ENCODE measurements at places on chromosomes 3 and 15.

GRCh38 chr3:115098354-115099073 lies 48.6 kb downstream of the ZBTB20 start:
- no peak for DNase-seq

DNA sequence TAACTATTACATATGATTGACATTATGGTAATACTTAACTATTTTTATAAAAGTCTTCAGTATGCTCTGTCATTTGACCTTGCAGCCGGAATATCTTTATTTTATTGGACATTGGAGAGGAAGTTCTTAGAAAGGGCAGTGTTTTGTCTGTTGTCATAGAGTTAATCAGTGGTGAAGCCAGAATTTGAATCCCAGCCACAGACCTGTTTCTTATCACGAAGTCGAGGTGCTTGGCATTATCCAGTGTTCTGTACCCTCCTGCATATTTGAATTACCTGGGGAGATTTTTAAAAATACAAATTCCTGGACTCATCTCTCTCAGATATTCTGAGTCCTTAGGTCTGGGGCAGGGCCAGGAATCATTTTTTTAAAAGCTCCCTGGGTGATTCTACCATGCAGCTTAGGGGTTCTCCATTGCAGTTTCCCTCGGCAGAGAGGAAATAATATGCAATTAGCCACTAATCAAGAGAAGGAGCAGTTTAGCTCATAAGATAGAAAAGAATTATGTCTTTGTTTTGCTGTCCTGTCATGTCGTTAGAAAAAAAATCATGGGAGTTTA lies 195.6 kb upstream of the CFAP20DC start:
- DNase-seq, result no peak

DNA sequence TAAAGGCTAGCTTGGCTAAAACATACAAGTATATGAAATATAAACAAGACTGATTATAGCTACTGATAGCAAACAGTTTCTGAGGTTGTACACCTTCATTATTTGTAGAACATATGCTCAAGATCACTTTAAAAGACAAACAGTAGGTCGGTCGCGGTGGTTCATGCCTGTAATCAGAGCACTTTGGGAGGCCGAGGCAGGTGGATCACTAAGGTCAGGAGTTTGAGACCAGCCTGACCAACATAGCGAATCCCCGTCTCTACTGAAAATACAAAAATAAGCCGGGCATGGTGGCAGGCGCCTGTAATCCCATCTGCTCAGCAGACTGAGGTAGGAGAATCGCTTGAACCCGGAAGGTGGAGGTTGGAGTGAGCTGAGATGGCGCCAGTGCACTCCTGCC lies 80.3 kb downstream of the SMARCC1 start:
- DNase-seq, result no peak

DNA sequence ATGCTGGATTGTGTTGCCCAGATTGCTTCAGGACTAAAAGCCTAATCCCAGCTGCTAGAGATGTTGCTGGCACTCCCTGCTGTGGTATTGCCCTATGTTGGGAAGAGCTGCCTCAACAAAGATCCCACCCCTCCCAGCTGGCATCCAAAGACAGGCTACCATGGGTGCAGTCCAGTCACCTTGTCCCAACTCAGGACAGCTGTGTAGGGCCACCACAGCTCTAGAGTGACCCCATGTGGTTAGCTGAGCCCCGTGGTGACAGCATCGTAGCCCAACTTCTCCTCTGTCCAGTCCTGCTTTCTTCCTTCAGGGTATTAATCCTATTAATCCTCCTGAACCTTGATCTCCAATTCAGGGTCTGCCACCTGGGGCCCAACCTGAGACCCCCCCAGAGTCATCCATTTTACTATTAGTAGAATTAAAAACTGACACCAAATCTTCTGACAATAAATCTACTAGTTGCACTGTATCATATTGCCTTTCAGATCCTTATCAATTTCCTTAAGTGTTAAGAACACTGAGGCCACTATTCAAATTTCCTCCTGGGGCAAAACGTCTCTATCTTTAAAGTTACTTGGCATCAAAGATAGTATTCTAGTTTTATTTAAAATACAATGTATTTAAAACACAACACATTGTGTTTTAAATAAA lies 83.5 kb downstream of the AQP9 start:
- DNase-seq, result peak; percentile 58

GRCh38 chr3:57699591-57699990 lies 6.7 kb upstream of the DENND6A start:
- no peak for DNase-seq

DNA sequence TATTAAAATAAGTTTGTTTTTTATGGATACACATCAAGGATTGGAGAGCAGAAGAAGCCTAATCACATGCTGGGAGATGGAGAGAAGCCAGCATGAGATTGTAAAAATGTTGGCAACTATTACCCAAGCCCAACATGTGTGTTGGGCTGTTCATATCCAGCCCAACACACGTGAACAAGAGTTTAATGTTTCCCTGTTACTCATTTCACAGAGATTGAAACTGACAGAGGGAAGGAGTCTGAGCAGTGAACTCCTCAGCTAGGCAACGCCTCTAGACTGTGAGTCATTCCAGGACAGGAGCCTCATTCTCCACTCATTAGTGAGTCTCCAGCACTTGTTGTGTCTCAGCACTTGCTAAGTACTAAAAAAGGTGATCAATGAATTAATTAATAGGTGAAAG lies 43.2 kb upstream of the CMSS1 start:
- DNase-seq, result peak; percentile 79

GRCh38 chr3:125271127-125271526 lies 58.6 kb upstream of the SLC12A8 start:
- DNase-seq, result no peak
